ENCODE measurements at places on chromosomes 12 and 14.

DNA sequence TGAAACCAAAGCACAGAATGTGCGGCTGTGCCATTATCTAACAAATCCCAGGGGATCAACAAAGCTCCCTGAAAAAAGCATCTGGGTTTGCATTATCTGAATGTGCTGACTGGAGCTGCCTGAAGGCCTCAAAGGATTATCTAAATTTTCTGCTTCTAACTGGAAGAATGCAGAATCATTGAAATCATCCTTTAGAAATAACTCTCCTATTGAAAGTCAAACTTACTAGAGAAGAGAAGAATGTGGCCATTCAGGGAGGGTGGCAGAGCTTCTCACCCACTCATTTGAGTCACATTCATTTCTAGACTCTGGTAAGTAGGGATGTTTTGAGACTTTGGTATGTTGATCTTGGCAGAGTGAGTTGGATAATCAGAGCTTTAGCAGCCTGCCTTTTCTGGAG is 220.6 kb upstream of the RGS6 start:
- DNase-seq = no peak

DNA sequence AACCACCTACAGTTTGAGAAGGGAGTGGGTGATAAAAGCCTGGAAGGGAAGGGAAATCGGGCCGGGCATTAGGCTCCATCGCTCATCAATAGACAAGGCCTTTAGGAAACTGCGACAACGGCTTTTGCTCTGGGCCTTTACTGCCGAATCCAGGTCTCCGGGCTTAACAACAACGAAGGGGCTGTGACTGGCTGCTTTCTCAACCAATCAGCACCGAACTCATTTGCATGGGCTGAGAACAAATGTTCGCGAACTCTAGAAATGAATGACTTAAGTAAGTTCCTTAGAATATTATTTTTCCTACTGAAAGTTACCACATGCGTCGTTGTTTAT is 261 bp upstream of the RNU7-1 start:
- DNase-seq = peak; percentile 91

DNA sequence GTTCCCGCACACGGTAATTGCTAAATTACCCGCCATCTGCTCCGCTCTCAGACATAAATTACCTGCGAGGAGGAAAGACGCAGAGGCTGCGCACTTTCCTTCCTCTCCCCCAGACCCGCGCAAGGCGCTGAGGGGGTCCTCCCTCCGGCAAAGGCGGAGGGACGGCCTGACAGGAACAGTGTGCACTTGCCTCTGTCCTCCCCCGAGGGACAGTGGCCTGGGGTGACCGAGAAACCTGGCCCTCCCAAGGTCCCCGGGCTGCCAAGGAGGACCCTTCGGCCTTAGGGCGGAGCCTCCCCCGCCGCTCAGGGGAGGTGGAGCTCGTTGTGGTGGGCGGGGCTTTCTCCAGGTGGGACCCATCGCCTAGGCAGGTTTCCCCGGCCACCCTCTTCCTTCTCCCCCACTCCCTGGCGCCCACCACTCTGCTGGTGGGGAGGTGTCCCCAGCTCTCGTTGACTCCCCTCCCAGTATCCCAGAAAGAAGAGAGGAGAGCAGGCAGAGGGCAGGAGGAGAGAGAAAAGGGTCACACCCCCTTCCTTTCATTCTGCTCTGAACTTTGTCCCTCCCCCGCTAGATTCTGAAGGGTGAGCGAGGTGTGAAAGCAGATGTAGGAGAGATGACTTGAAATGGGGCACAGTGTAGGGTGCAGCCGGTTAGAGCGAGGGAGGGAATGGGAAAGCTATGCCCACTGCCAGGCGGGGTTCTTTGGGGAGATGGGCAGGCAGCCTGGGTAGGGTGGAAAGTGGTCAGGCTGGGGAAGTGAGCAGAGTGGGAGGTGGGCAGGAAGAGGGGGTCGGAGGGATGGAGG is 11.4 kb upstream of the CALCOCO1 start:
- no peak for DNase-seq

- DNase-seq = peak; percentile 80
These were observed 1.9 kb downstream of the RNASE7 start for GRCh38 chr14:21043974-21044618.

DNA sequence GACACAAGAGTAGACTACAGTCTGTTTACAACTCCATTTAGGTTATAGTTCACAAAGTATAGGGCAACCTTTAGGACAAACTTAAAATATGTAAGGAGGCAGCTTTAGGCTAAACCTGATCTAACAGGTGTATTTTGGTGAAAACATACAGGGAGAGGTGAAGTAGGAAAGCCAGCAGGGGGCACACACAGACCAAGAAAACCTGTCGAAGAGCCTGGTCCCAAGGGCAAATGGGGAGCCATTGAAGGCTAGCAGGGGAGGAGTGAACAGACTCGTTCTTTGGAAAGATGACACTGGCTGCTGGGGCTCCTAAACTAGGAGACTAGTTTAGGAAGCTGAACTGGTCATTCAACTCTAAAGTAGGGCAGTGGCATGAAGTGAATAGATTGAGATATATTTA is 138.8 kb upstream of the WSCD2 start:
- peak; percentile 50 for DNase-seq

DNA sequence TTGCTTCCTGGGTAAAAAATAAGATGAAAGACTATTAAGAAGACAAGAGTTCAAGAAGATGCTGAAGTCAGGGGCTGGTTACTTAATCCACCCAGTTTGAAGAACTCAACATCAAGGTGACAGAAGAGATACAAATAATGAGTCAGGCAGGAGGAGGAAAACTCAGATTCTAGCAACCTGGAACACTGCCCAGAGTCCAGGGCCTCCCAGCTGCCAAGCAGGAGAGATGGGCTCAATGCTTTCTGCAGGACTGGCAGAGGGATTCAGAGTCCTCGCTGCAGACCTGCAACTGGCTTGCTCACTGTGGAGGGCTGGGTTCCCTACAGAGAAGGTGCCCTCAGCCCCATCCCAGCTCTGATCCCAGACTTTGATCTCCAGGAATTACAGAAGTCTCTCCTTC is 28.6 kb upstream of the CEBPE start:
- no peak for DNase-seq

- DNase-seq = no peak
These were observed 13.0 kb upstream of the LRRC23 start for GRCh38 chr12:6891646-6892001.

DNA sequence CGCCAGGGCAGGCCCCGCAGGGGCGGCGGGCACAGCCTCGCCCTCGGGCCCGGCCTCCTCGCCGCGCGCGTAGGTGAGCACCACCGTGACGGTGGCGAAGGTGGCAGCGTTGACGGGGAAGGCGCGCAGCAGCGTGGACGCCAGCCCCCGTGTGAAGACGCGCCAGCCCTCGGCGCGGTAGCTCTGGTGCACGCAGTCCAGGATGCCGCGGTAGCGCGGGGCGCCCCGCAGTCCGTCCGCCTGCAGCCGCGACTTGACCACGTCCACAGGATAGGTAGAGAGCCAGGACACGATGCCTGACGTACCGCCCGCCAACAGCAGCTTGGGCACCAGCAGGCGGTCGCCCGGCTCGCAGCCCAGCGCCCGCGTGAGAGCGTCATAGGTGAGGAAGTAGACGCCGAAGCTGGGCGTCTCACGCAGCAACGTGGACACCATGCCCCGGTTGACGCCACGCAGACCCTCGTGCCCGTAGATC is 13.9 kb downstream of the SLC25A29 start:
- no peak for DNase-seq

DNA sequence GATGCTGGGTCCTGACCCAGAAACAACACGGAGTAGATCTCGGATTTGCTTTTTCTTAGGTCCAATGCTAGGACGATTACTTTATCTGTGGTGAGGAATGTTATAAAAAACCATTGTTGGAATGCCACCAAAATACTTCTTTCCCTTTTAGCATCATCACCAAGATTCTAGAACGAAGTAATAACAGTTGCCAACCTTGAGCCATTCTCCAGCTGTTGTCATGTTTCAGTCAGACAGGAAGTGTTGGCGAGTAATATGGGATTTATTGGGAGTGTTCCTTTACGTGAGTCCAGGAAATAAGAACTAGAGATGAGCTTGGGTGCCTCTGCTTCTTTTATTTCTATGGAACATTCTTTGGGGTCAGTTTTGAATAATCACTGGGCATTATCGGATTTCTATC is 892.9 kb downstream of the DIO2 start:
- DNase-seq = no peak

DNA sequence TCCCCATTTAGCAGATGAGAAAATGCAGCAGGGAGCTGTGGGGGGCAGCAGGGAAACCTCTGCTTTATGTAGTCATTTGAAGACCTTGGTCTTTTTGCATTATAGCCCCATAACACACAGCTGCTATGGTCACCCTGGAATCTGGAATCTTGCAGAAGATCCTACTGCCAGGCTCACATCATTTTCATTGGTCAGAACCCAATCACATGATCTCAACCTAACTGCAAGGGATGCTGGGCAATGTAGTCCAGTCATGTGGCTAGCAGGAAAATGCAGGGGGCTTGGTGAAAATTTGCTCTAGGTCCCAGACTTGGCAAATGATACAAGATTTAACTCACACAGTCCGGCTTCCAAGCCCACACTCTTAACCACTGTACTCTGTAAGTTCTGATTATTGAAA is 1028.7 kb downstream of the AACS start:
- DNase-seq = peak; percentile 33

- DNase-seq = no peak
These were observed 62.1 kb upstream of the C14orf180 start for GRCh38 chr14:104517426-104517825.

DNA sequence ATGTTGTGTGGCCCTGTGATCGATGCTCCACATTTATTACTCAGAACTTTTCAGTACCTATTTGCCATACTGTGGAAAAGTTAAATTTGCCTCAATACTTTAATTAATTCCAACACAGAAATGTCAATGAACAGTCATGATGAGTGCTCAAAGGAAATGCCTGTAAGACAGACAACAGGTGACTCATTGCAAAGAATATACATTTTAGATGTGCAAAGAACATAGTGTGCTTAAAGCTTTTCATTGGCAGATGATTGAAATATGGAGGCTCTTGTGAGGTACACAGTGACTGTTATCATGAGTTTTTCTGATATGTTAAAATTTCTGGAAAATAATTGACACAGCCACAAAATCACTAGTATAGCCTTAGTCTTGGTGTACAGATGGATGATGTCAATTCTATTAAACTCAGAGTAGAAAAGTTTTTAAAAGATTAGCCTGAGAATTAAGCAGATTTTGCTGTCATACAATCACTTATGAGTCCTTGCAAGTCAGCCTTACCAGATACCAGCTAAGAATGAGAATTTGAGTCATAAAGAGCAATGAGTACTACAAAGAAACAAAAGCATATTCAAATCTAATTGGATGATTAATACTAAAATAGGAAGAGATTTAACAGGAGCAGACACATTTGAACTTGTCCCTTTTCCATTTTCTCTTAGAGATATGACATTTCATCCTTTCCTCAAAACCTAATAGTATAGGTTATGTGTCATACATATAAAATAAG is 544.1 kb downstream of the KCNH5 start:
- no peak for DNase-seq

DNA sequence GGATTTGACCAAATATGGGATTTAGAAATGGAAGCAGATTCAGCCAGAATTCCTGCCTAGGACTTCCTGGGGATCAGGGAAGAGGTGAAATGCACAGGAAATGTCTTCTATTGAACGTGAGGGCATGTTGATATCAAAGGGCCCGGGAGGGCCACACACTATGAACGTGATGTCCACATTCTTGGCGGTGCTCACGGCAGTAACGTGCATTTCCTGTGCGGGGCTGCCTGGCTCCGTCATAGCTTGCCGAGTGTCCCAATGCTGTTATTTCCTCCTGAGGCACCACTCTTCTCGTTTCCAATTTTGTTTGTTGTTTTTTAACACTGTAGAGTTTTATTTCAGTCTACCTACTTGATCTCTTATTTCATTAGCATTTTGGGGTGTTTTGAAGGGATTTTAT is 67.3 kb downstream of the ZNF664 start:
- DNase-seq = no peak

GRCh38 chr14:57725399-57726077 is 140.4 kb downstream of the SLC35F4 start:
- no peak for DNase-seq

GRCh38 chr12:87280356-87280755 is 748.8 kb downstream of the C12orf50 start:
- peak; percentile 48 for DNase-seq

- DNase-seq = no peak
These were observed 27.5 kb downstream of the BCAT1 start for GRCh38 chr12:24921251-24922038.

- DNase-seq = no peak
These were observed 51.3 kb downstream of the WBP11 start for GRCh38 chr12:14751986-14752385.

GRCh38 chr12:114779186-114779585 is 95.2 kb upstream of the TBX3 start:
- DNase-seq = no peak

DNA sequence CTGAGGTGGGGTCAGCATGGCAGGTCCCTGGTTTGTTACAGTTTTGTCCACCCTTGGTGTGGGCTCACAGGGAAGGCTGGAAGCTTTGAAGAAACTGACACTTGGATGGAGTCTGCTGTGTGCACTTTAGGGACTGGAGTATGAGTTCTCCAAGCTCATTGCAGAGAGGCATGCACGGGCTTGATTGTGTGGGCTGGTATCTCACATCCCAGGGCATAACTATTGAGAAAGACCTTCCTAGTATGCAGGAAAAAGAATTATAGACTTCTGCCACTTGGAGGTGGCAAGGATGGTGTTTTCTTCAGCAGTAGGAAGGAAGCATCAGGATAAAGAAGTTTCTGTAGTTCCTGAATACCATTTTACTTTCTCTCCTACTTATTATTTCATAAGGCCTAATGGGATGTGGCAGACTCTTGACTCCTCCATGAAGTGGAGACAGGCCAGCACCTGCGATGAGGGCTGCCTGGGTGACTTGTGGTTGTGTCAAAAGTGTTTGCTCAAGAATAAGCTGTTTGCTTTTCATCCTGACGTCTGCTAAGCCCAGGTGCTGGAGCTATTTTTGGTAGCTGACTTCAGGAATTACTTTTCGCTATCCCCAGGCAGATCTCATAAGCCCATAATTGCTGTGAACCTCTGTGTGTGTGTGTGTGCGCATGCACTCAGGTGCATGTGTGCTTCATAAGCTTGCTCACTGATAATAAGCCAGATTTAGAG is 125.8 kb downstream of the KTN1 start:
- DNase-seq = no peak

DNA sequence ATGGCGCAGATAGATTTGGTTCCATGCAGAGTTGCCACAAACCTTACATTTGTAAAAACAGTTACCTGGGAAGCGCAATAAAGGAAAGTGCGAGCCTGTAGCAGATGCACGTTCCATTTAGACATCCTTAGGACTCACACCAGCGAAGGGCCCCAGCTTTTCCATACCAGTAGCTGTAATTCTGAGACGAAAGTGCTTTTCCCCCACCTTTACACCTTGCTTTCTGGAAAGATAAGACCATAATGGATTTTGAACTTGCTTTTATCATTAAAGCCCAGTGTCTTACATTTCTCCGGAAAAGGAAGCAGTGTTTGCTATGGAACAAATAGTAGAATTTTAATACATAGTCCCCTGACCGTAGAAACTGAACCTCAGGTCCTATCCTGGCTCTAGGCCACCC is 616 bp upstream of the CCDC77 start:
- DNase-seq = no peak
